ENCODE measurements at places on chromosomes 1 and 21.

- DNase-seq = peak; percentile 33
Measured at GRCh38 chr1:89941110-89941766, 53.7 kb upstream of the ZNF326 start.

DNA sequence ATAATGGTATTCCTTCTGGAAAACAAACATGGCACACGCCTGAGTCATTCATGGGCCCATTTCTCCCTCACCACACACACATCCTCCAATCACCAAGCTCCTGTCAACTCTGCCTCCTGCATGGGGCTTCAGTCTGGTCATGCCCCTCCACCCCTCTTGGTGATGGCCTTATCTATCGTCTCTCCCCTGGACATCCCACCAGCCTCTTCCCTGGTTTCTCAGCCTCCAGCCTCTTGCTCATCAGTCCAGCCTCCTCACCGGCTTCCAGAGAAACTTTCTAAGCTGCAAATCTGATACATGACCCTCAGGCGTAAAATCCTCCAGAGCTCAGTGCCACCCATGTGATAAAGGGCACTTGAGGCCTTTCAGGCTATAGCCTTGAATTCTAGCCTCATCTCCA lies 243.9 kb downstream of the FOXD2 start:
- DNase-seq = no peak

DNA sequence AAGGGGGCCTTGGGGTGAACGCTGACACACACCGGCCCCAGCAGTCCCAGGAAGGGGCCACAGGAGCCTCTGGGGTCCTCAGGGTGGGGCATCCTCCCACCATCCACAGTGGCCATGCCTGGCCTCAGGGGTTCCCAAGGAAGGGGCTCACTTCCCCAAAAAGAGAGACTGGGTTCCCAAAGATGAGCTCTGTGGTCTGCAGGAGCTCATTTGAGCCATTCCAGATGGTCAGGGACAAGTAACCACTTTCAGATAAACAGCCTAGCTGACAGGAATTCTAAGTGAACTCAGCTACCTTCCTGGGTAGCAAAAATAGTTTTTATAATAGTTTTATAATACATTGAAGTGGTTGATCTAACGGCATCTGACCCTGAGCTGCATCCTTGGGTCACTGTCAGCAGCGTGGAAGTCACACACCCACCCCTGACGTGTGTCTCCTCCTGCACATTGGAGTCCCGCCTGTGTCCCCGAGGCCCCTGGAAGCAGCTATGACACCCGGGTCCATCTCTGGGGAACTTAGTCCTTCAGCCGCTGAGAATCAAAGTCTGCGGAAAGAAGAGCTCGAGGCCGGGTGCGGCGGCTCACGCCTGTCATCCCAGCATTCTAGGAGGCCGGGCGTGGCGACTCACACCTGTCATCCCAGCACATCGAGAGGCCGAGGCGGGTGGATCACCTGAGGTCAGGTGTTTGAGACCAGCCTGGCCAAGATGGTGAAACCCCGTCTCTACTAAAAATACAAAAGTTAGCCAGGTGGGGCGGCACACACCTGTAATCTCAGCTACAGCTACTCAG lies 5.7 kb upstream of the TMEM240 start:
- DNase-seq = no peak

DNA sequence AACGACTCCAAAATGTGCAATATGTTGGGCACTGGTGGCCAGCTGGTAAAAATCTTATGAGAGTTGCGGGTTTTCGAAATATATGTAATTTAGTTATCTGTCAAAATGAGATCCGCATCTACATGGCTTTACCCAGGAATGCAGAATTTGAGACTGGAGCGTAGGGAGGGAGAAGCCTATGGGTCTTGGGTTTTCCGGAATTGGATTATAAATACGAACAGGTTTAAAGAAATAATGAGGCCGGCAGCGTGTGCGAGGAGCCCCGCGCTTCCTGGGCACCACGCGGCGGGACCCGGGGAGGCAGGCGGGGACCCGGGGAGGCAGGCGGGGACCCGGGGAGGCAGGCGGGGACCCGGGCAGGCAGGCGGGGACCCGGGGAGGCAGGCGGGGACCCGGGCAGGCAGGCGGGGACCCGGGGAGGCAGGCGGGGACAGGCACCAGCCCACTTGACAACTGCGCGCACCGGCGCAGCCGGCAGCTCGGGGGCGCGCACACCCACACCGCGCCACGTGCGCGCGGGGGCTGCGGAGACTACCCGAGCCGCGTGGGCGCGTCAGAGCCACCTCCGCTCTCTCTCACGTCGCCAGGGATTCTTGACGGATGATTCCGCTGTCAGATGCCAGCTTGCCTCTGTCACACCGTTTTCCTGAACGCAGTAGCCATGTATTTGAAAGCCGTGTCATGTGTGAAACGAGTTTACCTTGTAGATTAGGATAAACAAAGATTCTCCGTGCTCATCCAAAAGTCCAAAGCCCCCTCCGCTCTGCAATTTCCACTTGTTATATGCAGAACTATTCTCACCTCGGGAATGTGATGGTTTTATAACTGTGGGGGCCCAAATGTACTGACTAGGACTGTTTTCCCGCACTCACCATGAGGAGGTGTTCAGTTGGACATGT lies 54.3 kb upstream of the HNRNPU start:
- DNase-seq = peak; percentile 59

- DNase-seq = peak; percentile 55
Measured at GRCh38 chr1:200153277-200154055, 126.0 kb downstream of the NR5A2 start.

DNA sequence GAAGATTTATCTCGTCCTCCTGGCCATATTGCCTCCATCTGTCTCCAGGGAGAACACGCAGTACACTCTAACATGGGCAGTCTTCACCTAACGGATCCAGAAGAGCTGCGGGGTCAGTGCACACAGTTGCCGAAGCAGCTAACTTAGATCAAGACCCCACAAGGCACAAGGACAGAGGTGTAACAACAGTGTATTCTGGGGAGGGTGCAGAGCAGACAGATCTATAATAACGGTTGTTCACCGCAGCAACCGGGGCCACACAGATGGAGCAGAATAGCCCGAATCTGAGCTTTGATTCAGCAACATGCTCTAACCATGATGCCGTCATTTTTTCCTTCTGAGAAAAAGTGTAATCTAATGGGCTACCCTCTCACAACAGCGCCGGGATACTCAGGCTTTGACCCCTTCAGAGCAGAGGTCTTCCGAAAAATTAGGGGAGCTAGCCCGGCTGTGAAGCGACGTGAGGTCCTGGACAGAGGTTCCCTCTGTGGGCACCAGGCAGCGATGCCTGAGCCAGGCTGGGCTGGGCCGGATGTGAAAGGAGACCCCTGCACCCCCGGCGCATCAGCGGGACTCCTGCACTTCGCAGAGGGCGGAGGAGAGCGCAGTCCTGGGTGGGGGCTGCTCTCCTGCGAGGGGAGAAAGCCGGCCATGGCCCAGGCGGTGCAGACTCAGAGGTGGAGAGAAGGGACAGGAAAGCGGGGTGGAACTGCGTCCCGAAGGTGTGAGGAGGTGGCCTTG lies 57.5 kb downstream of the BCL9 start:
- peak; percentile 43 for DNase-seq

DNA sequence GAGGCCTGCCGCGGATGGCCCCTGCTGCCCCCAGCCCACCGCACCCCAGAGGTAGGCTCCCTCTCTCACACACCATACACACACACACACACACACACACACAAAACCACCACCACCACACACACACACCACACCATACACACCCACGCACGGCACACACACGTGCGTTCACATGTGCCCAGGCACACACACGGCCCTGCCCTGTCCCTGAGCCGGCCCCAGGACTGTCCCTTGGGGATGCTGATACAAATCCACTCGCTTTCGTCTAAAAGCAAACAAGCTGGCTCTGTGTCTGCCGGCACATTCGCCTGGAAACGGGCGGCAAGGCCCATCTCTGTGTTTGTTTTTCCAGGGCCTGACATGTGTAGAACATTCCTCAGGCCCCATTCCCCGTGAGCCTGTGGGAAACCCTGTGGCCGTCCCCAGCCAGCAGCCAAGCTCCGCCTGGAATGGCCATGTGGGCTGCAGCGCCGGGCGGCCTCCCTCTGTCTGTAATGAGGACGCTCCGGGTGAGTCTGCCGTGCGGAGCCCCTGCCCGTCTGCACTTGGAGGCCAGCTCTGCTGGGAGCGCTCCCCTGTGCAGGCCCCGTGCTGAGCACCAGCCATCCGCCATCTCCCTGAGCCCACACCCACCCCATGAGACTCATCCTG lies 67.4 kb downstream of the DMRTB1 start:
- no peak for DNase-seq

- no peak for DNase-seq
Measured at GRCh38 chr1:233962878-233963277, 58.4 kb downstream of the SLC35F3 start.

DNA sequence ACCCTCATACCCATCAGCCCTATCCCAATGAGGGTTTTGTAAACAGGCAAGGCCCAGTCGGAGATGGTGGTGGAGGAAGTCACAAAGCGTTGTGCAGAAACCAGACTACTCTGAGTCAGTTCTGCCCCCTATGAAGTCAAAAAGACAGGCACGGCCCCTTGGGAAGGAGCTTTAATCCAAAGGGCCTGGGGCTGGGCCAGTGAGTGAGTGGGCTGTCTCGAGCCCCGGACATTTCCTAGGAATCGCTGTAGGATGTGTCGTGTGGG lies 442 bp upstream of the AHCYL1 start:
- no peak for DNase-seq

DNA sequence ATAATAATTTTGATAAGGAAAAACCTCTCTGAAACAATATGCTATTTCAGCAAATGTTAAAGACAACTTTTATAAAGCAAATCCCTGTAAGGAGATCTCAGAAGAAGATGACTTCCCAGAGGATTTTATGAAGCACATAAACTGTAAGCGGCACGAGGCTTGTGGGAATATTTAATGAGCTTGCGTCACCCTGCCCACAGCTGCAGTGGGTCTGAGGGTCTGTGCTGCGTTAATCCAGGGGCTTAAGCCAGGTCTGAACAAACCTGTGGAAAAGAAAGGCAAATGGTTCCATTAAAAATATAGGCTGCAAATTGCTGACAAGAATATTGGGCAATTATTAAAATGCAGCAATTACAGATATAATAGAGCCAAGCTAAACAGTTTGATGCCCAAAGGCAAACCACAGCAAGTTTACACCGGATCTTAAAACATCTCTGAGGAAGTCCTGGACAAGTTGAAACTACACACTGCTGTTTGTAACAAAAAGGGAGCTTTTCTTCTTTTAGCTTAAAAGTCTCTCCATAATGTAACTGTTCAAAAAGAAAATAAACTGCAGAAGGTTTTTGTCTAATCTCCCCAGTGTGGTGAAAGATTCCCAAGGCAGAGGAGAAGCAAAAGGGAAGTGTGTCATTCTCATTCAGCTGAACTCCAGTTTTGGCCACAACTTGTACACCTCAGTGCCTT lies 21.8 kb downstream of the TGFBR3 start:
- DNase-seq = no peak

GRCh38 chr1:182368903-182369302 lies 22.7 kb downstream of the GLUL start:
- DNase-seq = no peak

- DNase-seq = no peak
Measured at GRCh38 chr1:98975113-98975512, 29.5 kb downstream of the PLPPR5 start.

Data from stimulated activated naive CD8-positive, alpha-beta T cell treated with anti-CD3 and anti-CD28 coated beads, Interleukin-15, Interleukin-2, amounts not matched to agents 100 U/mL and 50 U/mL, for 24 hours (primary cell).